Upper lobe of left lung (tissue), 6 donors: ENCODE measurements at places on chromosomes 7 and 10.

- DNase-seq: no peak
Observed at GRCh38 chr10:35398908-35399307, 62.6 kb downstream of the CCNY start.

- no peak for DNase-seq
Observed at GRCh38 chr10:84540022-84540616, 211.7 kb downstream of the CCSER2 start.

DNA sequence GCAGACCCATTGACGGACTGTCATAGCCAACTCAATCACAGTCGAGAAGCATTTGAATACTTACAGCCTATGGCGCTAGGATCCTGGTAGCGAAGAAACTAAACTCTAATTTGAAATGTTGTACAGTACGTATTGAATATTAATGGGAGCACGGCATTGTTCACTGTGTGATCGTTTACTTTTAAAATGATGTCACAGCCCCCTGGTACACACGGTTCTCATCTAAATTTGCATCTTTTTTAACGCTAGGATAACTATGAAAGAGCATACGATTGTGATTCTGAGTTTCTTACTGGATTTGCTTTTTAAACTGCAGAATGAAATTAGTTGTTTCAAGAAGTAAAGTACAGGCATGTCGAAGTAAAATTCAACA is 895 bp upstream of the NAPEPLD start:
- no peak for DNase-seq

DNA sequence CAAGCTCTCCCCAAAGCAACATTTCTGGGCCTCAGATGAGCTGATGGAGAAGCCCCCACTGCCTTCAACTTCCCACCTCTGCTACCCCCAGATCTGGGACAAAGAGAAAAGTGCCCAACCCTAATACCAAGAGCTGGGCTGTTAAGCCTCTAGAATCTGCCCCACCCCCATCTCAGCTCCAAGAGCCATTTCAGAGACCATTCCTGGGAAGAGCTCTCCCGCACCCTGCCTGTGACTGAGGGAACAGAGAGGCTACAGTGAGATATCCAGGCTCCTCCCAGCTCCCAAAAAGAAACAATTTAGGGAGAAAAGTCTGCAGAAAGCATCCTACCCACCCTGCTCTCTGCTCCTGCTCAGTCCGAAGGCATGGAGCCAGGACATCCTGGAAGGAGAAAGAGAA is 2.5 kb upstream of the KCNH2 start:
- DNase-seq: no peak

DNA sequence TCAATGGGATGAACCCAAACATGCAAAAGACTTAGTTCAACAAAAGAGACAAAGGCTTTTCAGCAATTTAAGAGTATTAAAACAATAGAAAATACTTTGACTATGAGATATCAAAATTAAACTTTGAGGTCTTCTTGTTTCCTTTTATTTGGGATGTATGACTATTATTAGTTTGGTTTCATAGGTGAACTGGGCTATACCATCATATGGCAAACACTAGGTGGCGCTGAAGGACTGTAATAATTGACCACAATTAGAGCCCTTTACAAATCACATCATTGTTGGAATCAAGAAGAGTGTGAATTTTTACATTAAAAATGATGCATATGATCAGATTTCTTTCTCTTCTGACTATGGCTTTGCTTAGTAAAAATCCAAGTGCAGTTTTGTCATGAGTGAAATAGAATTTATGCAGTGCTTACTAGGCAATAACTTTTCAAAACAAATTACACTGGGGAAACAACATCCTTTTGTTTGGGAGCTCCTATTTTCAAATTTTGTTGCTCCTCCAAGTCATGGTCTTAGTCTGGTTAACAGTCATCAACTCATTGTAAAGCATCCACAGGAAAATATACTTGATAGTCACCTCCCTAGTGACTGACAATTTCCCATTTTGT is 14.7 kb upstream of the NXPH1 start:
- DNase-seq: no peak

DNA sequence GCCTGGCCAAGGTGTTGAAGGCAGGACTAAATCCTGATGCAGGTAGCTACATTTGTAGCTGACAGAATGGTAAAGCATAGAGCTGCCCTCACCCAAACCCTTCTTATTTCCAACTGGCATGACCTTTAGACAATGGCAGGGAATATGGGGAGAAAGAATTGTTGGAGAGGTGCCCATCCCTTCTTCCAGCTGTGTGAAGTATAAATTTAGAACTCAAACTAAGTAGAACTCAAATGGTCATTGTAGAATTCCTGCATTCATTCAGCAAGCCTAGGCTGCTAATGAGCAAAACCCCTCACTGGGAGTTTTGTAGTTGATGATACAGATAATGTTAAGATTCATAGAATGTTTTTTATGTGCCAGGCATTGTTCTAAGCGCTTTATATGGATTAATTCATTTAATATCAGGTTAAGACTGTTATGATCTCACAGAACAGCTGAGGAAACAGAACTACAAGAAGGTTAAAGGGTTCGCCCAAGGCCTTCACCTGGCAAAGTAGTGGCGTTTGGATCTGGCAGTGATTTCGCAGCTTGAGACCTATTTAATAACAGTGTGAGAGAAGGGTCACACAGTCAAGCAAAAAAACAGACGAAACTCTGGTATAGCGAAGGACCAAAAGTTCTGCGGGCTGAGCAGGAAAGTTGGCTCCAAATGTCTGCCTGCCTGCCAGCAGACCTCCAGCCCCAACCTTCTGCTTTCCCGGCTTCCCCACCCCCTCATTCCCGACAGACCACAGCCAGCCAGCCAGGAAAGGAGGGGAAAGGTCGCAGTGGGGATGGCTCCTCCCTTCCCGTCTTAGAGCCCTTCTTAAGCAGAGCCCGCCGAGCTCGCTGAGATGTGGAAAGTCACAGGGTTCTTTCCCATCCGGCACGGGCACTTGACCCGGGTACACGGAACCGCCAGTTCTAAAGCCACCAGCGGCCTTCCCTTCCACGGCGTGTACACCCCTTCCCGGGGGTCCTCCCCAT is 1.6 kb upstream of the HILPDA start:
- peak; percentile 75 for DNase-seq

- no peak for DNase-seq
Observed at GRCh38 chr10:126917975-126918908, 13.0 kb downstream of the DOCK1 start.

- no peak for DNase-seq
Observed at GRCh38 chr7:113582471-113582870, 336.3 kb downstream of the PPP1R3A start.

GRCh38 chr7:37084303-37084702 is 360.0 kb upstream of the AOAH start:
- no peak for DNase-seq

DNA sequence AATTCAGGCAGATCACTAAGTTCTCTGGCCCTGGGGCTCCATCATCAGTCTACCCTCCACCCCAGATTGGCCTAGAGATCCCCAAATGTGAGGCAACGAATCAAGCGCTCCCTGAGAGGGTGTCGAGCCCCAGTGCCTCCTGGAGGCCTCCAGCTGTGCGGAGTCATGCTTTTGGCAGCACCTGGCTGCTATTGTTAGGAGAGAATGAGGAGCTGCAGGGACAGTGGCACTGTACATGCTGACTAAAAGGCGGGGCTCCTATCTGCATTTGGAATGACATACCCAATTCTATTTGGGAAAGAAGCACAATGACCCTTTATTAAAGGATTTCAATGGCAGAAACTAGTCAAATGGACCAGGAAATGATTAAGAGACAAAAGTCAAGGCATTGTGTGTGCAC is 161.8 kb downstream of the DPY19L1 start:
- DNase-seq: no peak

DNA sequence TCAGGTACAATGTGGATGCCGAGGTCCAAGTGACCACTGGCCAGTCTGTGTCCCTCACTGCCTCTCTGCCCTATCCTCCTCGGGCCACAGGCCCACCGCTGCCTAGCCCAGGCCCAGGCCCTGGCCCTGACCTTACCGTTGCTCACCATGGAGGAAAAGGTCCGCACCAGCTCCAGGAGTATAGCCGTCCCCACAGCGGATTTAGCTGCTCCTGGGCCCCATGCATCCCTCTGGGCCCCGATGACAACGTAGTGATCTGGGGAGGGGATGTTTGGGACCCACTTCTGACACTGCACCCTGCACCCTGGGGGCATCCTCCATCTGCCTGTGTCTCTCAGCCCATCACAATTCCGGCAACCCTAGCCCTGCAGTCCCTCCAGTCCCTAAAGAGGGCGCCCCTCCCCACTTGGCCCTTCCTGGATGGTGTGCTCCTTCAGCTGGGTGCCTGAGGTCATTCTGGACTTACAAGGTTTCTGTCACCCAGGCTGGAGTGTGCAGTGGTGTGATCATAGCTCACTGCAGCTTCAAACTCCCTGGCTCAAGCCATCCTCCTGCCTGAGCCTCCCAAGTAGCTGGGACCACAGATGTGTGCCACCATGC is 12.1 kb downstream of the TFR2 start:
- DNase-seq: peak; percentile 27

GRCh38 chr7:110888641-110889040 is 202.3 kb upstream of the LRRN3 start:
- no peak for DNase-seq

- no peak for DNase-seq
Observed at GRCh38 chr10:117134306-117135025, 3.6 kb downstream of the VAX1 start.

DNA sequence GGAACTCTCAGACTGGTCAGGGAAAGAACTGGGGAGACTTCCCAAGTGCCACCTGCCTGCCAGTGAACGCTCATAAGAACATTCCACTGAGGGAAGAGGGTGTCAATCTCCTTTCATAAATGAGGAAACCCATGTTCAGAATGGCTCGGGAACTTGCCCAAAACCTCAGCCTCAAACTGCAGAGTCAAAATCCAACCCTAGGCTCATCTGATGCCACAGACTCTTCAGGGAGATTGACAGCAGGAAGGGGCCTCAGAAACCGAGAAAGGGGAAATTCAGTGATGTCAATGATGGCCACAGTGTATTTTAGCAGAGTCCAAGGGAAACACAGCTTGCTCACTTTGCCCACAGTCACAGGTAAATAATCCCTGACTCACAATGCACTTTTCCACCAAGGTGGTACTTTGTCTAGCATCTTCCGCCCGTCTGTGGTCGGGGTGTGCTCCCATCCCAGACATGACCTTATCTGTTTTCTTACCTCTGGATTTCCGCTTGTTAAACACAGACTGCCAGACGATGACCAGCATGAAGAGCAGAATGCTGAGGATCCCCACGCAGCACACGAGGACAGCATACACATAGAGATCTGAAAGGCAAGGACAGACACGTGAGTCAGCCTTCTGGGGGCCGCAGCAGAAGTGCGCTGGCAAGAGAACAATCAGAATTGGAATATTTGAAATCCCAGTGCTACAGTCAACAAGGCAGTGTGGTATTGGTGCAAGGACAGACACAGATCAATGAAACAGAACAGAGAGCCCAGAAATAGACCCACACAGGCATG is 38.4 kb downstream of the VSTM4 start:
- no peak for DNase-seq

GRCh38 chr10:132566892-132567291 is 29.3 kb downstream of the INPP5A start:
- DNase-seq: no peak

DNA sequence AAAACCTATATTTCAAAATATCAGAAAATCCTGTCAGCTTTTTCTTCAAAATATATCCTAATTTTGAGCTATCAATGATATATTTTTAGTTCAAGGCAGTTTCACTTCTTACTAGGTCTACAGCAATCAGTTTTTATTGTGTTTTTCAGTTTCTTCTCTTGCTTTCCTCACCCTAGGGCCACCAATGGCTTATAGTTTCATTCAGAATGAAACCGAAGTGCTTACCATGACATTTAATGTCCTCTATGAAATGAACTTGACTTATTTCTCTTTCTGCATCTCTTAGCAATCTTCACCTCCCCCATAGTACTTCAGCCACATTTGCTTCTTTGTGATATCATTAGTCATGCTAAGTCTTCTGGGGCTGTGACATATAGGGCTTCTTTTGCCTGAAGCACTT is 100.3 kb downstream of the ARL5B start:
- no peak for DNase-seq

GRCh38 chr7:87411186-87411585 is 64.3 kb downstream of the ABCB4 start:
- no peak for DNase-seq

DNA sequence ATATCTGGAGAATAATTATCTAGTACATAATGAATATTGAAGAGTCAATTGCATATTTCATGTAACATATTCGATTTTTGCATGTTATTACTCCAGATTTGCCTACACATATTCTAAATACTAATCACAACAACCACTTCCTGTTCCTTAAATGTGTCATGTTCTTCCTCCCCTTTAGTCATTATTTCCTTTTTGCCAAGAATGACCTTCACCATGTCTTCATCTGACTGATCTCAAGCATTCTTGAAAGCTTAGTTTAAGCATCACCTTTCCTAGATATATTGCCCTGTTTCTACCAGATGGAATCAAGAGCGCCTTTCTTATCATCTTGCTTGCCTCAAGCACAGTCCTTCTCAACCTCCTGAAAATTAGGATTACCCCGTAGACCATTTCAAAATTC is 23.5 kb upstream of the MEOX2 start:
- DNase-seq: no peak

GRCh38 chr10:110168601-110169481 is 38.6 kb upstream of the MXI1 start:
- no peak for DNase-seq

DNA sequence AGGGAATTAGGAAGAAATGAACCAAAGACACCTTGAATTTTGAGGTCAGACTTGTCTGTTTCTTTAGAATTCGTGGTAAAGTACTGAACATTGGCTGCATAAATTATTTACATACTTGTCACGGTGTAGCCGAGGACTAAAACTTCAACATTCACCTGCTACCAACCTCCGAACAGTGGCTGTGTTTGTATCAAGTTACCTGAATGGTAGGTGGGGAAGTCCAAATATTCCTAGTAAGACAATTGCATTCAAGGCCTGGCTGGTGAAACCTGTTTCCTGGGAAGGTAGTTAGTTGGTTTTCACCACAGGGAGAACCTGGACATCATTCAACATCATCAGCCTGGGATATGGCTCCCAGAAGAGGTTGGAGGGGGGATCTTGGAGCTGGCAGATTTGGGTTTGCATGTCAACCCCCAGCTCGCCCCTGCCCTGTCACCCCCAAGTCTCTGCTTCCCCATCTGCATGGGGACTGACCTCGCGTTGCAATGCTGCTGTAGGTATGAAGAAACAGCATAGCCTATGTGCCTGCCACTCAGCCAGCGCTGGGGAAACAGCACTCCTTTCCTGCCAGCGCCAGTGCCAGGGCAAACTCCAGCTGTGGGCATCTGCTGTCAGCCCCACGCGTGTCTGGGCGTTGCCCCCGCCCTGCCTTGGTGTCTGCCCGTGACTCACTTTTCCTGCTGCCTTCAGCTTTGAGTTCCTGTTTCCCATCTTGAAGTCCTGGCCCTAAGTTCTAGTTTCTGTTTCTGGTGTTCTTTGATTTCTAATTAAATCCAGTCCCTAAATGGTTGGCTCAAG is 12.7 kb upstream of the LARP4B start:
- peak; percentile 90 for DNase-seq
